ENCODE measurements at places on chromosomes 2 and 18. TPM values are rescaled to one million over a fixed set of nuclear protein-coding genes. Genes with fewer than 3 reads are reported as not detected.

GRCh38 chr2:59900728-59901452, 652.6 kb downstream of the BCL11A start:
- no peaks in the 10 kb centered on the region for H3K36me3 ChIP-seq
- H3K27ac ChIP-seq = no peak overlapping the region
- no peak overlapping the region for H3K4me3 ChIP-seq
- DNase-seq = no peak

GRCh38 chr2:219243291-219243761, 1.9 kb downstream of the GLB1L start:
- no peaks in the 10 kb centered on the region for H3K27me3 ChIP-seq
- H3K4me1 ChIP-seq = peaks cover 16% of the 10 kb centered on the region
- peak overlapping the region; percentile 51 for H3K4me3 ChIP-seq
- peaks cover 22% of the 10 kb centered on the region for H3K36me3 ChIP-seq
- peak; percentile 32 for DNase-seq

- H3K27ac ChIP-seq = no peak overlapping the region
- no peaks in the 10 kb centered on the region for H3K4me1 ChIP-seq
- no peak overlapping the region for H3K4me3 ChIP-seq
- peak; percentile 32 for DNase-seq
These were observed 16.4 kb upstream of the THADA start for GRCh38 chr2:43611987-43612894.

GRCh38 chr18:59385191-59385590, 26.1 kb upstream of the LMAN1 start:
- no peaks in the 10 kb centered on the region for H3K36me3 ChIP-seq
- H3K4me3 ChIP-seq = no peak overlapping the region
- H3K4me1 ChIP-seq = no peaks in the 10 kb centered on the region
- H3K27me3 ChIP-seq = no peaks in the 10 kb centered on the region

- no peak overlapping the region for H3K4me3 ChIP-seq
- H3K27ac ChIP-seq = no peak overlapping the region
- DNase-seq = no peak
- H3K27me3 ChIP-seq = no peaks in the 10 kb centered on the region
- no peaks in the 10 kb centered on the region for H3K36me3 ChIP-seq
These were observed 152.5 kb downstream of the DTNA start for GRCh38 chr18:34862561-34862960.

GRCh38 chr2:95372216-95372829, 30.2 kb upstream of the FAHD2A start:
- no peak overlapping the region for H3K4me3 ChIP-seq
- DNase-seq = peak; percentile 14
- H3K27ac ChIP-seq = no peak overlapping the region
- no peaks in the 10 kb centered on the region for H3K4me1 ChIP-seq
- H3K36me3 ChIP-seq = no peaks in the 10 kb centered on the region

The SLC11A1 gene
- total RNA-seq = 0.29 TPM

The ZNF519 gene
- 12.4 TPM for total RNA-seq
